ENCODE measurements at places on chromosomes 11 and 22.
A peak's percentile ranks its signal among the peaks of the same experiment; 100 is the strongest.

- no peak for DNase-seq
These were observed 15.1 kb upstream of the BLID start for GRCh38 chr11:122131126-122131525.

GRCh38 chr11:100878474-100878873 lies 191.4 kb downstream of the ARHGAP42 start:
- no peak for DNase-seq

DNA sequence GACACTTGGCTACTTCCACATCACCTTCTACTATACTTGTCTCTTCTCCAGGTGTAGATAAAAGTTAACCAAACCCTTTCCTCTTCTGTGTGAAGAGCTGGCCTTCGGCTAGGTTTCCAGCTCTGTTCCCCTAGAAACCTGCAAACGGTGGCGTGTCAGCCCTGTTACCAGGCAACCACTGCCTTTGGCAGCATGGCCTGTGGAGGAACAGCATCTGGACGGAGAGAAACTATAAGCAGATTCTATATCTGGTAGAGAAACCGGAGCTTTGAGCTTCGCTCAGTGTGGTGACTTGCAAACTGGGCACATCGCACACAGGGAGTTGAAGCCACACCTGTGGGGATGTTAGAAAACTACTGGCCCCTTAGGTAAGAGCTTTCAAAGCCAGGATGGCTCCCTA lies 35.9 kb downstream of the ARAP1 start:
- DNase-seq, result no peak

DNA sequence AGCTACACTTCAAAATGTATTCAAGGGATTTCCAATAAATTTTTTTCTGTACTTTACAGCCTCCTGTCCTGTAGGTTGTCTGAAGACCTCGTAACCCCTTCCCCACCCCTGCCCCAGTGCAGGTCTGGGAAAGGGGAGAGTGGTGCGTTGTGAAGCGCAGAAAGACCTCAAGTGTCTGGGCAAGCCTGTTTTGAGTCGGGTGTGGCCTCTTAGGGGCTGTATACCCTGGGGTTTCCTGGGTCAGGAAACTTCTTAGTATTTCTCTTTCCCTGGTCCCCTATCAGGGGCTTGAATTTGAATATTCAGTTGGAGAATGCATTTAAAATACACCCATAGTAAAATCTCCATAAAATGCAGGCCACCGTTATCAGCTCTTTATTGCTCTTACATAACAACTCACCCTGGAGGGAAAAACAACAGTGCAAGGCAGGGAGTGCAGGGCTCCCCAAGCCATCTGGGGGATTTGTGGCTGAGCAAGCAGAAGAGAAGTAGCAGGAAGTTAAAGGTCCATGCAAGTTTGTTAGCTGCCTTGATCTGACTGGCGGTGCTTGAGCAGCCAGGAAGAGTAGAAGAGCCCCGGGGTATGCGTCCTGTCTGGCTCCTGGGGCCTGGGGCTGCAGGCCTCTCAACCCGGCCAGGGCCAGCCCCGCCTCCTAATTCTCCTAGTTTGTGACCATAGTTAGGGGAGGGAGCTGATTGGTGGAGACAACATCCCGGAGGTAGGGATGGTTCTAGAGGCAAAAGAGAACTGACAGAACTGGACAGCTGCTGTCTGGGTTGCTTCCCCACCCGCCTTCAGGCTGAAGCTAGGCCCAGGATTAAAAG lies 25.7 kb downstream of the ARHGAP1 start:
- DNase-seq, result no peak

- no peak for DNase-seq
These were observed 1.7 kb downstream of the RASGRP2 start for GRCh38 chr11:64742087-64742888.

DNA sequence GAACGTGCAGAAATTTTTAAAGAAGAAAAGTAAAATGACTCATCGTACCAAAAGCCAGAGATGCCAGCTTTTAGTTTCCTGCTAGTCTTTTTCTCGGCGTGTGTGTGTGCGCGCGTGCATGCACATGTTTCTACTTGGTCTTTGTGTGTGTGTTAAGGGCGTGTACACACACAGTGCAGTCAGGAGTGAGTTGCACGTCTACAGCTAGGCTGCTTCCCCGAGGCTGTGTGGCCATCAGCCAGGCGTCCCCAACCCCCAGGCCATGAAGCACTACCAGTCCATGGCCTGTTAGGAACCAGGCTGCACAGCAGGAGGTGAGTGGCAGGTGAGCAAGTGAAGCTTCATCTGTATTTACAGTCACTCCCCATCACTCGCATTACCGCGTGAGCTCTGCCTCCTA lies 36.4 kb downstream of the KCNQ1 start:
- DNase-seq, result no peak

- no peak for DNase-seq
These were observed 789.8 kb upstream of the API5 start for GRCh38 chr11:42521994-42522393.

- DNase-seq, result no peak
These were observed 3.6 kb downstream of the MYBPC3 start for GRCh38 chr11:47348859-47349258.

GRCh38 chr11:75907906-75908527 lies 93.0 kb downstream of the UVRAG start:
- no peak for DNase-seq

DNA sequence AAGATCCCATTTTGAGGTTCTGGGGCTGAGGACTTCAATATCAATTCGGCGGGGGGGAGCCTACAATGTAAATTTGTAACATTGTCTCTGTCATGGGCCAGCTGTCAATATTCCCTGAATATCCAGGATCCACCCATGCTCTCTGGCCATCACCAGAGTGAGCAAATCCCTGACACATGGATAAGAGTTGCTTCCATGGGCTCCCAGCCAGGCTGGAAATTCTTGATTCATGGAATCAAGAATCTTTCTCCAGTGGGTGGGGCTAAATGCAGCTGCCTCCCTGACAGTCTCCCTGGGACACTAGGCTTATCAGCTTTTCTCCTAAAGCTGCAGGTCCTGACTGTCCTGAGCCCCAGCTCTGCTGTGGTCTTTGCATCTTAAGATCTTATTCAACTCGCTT lies 86.9 kb upstream of the IGLL5 start:
- no peak for DNase-seq

GRCh38 chr22:24975813-24976341 lies 23.4 kb downstream of the KIAA1671 start:
- DNase-seq, result no peak

DNA sequence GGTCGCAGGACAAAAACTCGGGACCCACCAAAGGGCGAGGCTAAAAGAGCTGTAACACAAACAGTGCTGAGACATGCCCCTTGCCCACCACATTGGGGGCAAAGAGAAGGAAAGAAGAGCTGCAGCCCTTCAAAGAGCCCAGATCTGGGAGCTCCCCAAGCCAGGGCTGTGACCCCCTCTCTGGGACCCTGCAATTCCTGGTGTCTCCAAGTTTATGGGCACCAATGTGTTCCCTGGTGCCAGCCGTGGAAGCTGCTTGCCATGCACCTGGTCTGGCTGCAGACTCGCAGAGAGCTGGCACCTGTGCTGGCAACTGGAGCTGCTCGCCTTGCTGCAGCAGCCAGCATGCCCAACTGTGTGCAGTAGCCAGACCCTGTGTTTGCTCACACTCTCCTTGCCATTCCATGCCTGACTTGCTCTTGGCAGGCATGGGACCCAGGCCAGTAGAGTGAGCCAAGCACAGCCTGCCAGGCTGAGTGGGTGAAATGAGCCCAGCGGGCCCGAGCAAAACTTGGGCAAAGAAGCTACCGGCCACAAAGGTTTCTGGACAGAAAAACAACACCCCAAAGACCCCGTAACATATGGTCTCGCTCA lies 16.0 kb downstream of the RRP8 start:
- no peak for DNase-seq

- DNase-seq, result no peak
These were observed 13.3 kb downstream of the TTC38 start for GRCh38 chr22:46280999-46281623.

DNA sequence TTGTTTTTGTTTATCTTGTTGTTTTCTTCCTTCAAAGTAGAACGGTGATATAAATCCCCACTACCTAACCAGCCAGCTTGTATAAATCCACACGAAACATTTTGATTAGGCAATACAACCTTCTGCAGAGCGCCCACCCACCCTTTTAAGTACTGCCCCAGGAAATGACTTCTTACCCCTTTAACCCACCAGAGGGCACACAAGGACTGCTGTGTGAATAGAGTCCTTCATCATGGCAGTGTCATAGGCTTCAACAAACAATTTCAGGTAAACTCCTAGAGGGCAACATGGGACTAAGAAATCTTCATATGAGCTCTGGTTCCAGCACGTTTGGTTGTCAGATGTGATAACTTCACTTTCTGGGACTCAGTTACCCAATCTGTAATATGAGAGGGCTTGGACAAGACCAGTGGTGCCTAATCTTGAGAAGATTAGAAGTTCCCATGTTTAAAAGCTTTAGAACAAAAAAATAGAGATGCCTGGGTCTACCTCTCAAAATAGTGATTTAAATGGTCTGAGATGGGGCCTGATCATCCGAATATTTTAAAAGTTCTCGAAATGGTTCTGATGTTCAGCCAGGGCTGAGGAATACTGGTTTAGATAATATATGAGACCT lies 56.1 kb downstream of the PIWIL4 start:
- peak; percentile 3 for DNase-seq

DNA sequence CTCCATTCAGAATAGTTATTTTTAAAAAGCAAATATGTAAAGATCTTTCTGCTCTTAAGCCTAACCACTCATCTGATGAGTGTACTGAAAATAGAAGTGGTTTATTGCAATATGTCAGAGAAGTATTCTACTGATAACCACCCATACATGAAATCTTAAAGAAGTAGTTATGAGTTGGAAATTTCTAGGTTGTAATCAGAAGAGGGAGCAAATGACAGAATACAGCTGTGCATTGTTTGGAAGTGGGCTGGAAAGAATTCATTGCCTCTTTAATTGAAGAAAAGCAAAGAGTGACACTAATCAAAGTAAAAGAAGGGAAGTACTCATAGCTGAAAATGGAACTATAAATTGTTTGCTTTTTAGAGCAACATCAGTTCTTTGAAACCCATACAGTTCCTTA lies 39.4 kb downstream of the FDX1 start:
- no peak for DNase-seq

DNA sequence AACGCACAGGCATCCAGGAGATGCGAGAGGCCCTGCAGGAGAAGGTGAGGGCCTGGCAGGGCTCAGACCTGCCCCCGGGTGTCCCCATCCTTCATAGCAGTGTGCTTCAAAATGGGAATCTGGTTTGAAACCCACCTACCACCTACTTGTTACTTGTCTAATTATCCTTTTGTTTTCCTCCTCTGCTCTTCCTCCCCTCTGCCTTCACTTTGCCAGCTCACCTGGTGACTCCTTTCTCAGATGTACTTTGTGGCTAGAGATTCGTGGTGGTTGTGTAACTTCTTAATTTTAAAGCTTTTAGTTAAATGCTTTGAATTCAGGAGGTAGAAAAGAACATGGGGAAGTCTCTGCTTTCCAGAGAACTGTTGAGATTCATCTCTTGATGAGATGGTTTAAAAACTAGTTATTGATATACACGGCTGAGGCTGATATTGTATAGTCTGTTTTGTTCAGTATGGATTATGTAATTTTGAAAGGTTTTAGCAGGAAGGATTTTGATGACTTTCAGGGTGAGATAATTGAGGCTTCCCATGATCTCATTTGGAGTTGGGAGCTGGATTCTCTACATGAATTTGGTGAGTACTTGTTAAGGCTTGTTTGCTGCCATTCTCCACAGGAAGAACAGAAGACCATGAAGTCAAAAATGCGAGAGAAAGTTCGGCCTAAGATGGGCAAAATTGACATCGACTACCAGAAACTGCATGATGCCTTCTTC lies 8.0 kb downstream of the SF3B2 start:
- DNase-seq, result no peak

- DNase-seq, result no peak
These were observed 9.1 kb upstream of the CSF2RB start for GRCh38 chr22:36904260-36904880.

- no peak for DNase-seq
These were observed 274.7 kb downstream of the NXPE2 start for GRCh38 chr11:114953039-114953438.

DNA sequence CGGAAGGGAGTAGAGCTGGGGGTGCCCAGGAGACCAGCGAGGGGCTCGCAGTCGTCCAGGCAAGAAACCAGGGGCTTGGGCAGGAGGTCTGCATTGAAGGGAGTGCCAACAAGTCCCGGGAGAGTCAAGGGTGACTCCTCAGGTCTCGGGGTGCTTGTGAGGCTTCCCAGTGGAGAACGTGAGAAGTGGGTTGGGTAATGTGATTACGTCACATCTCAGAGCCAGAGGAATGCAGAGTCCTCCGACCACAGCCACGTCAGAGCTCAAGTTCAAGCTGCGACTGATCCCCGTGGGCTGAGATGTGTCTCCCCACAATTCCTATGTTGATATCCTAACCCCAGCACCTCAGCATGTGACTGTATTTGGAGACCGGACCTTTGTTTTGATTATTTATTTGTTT lies 89.7 kb upstream of the SHANK2 start:
- no peak for DNase-seq

- DNase-seq, result no peak
These were observed 1.2 kb downstream of the EPS8L2 start for GRCh38 chr11:706957-707816.

GRCh38 chr11:100354736-100355135 lies 332.4 kb upstream of the ARHGAP42 start:
- no peak for DNase-seq

DNA sequence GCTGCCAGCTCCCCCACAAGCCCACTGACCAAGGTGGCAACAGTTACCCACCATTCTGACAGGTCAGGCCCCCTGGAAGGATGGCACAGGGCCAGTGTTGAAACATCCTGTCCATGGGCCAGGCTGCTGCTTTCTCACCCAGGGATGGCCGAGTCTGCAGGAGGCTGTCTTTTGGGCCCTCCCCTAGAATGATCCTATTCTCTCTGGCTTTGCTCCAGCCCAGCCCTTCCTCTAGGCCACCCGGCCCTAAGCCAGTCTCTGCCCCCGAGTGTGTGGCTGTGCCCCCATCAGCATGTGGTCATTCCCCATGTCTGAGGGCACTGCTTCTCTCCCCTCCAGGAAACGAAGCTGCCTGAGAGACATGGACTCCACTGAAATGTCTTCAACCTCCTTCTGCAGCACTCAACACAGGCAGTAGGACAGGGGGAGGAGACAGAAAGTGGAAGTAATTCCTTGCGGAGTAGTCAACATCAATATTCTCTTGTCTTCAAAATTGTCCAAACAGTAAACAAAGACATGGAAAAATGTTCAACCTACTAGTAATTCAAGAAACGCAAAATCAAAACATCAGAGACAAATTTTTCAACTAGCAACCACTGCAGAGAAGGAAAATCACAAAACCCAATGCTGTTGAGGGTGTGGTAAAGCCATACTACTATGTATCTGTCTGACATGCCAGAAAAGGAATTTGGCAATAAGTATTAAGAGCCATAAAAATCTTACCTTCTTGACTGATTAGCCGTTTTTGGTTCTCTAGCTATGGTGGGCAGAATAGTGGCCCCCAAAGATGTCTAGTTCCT lies 5.1 kb upstream of the SCARF2 start:
- no peak for DNase-seq

- no peak for DNase-seq
These were observed 181.3 kb upstream of the SEZ6L start for GRCh38 chr22:25987948-25988347.
